ENCODE measurements at places on chromosomes 3 and 15.
A peak's percentile ranks its signal among the peaks of the same experiment; 100 is the strongest.

- no peak for DNase-seq
Measured at GRCh38 chr15:31269816-31270575, 56.6 kb upstream of the KLF13 start.

DNA sequence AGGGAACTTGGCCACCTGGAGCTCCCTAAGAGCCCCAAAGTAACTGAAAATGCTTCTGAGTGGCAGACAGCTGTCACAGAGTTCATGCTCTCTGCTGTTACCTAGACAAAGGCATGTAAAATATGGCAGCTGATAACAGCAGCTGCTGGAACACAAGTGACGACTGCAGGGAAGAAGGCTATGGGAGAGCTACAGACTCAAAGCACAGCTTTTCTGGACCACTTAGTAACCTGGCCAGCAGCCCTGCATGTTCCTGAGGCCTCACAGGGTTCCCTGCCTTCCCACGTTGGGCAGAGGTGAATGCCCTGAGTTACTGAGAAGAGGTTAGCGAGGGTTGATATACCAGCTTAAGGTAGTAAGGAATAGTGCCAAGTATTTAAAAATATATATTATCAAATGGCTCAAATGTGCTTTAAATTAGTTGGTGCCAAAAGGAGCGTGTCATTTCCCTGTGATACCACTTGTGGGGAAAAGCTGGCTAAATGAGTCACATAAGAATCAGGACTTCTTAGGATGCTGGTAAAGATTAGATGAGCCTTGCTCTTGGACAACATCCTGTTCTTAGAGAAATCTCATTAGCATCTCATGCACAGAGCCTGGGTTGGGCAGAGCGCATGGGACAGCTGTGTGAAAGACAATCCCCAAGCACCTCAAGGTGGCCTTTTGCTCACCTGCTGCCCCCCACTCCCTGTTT lies 76.4 kb upstream of the SCN5A start:
- DNase-seq: no peak

DNA sequence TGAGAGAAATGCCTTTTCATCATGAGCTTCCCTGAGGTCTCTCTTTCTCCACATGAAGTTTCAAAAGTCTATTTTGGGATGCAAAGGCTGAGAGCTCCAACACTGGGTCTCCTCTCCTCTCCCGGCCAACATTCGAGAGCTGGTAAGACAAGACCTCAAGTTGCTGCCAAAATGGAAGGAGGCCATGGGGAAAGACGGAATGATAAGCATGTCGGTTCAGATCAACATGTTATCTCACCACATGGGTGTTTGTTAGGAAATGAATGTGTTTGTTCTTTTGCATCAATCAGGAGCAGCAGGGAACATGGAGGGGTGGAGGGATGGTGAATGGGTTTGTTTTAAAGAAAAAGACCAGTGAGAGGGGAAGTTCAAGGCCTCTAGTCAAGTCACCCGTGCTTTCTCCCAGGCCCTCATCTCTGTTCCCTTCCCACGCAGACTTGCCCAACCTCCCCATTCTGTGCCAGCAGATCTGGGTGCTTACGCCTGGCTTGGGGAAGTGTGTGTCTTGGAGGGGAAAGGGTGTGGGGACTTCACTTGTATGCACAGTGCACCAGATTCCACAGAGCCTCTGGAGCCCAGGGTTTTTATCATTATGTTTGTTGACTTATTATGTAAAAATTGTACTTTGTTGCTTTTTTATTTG lies 23.5 kb upstream of the ATP10A start:
- no peak for DNase-seq

DNA sequence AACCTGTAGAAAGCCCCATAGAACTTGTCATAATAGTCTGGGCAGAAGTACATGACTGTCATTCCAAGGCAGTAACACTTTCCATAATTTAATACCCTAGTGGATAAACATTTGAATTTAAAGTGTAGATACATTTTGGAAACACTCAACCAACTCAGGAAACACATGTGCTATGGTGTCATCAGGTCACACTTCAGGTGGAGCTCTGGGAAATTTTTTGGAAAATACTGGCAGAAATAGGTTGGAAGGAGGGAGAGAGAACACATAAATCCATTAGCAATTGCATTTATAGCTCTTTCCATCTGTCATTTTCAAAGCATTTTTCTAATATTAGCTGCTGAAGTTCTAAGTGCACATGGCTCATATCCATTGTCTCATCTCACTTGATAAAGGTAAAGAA lies 135.7 kb downstream of the MEIS2 start:
- DNase-seq: no peak

- no peak for DNase-seq
Measured at GRCh38 chr3:128736601-128737000, 10.6 kb downstream of the RAB7A start.

GRCh38 chr15:47194718-47195117 lies 522.6 kb upstream of the SEMA6D start:
- no peak for DNase-seq

GRCh38 chr3:5112043-5112442 lies 10.0 kb upstream of the ARL8B start:
- DNase-seq: no peak

- DNase-seq: no peak
Measured at GRCh38 chr3:197083486-197083885, 53.9 kb upstream of the MELTF start.

- DNase-seq: peak; percentile 82
Measured at GRCh38 chr3:16550676-16551341, 37.3 kb upstream of the RFTN1 start.

GRCh38 chr15:27414168-27414870 lies 443.3 kb downstream of the GABRG3 start:
- no peak for DNase-seq

DNA sequence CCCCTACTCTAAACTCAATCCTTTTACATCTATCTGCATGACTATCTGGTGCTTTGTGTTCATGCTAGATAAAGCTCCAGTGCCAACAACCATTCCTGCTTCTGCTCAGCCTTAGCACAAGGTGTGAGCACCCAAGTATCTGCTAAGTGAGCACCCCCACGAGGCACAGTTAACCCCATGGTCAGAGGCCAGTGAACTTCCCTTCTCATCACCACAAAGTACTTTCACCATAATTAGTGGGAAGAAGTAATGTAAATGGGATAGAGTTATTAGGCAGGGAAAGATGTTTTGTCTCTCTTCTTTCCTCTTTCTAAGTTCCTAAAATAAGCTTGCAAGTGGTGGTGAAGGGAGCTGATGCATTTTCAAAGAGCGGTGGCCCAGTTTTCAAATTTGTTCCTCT lies 96.4 kb downstream of the ANO10 start:
- DNase-seq: no peak

Measured in naive thymus-derived CD4-positive, alpha-beta T cell (primary cell).